ENCODE measurements at places on chromosomes 5 and 9.

- peak; percentile 35 for DNase-seq
Measured at GRCh38 chr9:74570879-74571512, 73.9 kb downstream of the RORB start.

GRCh38 chr5:65555287-65555686 lies 7.7 kb downstream of the CENPK start:
- no peak for DNase-seq

DNA sequence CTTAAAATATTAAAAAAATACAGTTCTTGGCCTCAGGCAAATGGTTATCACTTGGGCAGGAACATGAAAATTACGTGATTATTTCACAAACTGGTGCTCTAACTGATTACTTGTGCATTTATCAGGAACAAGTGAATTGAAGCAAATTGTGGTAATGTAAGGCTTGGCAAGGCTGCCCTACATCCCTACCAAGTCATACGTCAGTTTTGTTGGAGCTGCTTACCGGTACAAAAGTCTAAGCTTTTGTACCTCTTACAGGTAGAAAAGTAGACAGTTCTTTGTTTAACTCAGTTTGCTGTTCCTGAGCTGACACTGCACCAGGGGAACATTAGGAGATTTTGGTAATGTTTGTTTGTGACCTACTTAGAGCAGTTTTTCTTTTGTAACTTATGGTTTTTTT lies 2.2 kb downstream of the G3BP1 start:
- DNase-seq: no peak

DNA sequence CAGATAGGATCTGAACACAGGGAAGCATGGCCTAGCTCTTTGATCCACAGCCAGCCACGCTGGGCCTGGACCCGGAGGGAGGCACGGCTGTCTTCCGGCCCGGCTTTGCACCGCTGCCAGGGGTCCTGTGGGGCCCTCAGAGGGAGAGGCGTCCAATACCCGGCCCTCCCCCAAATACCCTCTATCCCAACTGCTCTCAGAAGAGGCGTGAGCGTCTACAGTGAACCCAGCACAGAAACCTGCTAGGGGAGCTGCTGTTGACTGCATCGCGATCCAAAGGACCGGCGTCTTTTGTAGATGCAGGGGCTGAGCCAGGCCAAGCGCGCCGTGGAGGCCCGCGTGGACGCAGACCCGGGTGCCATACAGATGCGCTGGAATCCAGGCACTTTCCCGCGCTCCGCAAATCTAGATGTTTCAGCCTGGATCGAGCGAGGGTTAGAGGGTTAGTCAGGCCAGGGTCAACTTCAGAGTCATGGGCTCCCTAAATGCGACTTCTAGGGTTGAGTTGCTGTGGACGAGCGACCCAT lies 1.1 kb upstream of the TCF7 start:
- DNase-seq: no peak

- no peak for DNase-seq
Measured at GRCh38 chr5:99191206-99191745, 262.5 kb upstream of the CHD1 start.

GRCh38 chr9:137176302-137177182 lies 4.7 kb upstream of the TMEM210 start:
- DNase-seq: no peak

DNA sequence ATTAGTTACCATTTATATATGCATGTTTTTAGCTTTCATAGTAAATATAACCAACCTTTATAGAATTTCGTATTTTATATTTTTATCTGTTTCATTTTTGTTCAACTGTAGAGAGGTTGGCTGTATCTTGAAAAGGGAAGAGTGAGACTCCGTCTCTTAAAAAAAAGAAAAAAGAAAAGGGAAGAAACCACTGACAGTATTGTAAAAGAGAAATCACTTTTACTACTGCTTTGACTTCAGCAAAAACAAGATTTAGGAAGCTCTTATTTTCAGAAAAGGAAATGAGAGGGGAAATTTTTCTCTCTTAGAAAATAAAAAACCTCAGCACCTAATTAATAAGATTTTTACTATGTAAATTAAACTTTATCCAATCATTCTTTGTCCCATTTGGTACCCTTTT lies 14.4 kb downstream of the POLK start:
- no peak for DNase-seq

DNA sequence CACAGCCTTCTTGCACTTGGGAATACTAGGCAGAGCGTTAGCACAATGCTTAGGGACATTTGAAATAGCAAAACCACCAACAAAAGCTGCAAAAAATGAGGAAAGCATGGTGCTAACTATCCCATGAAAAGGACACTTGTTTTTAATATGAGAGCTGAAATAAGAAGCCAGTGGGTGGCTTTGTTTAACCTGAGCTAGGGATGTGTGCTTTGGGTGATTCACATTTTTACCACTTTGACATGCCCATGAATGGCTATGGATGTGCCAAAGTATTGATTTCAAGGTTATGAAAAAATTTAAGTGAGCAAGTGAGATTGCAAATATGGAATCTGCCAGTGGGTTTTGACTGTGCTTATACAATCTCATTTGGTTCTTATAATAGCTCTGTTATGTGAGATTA lies 67.3 kb downstream of the DMRT2 start:
- no peak for DNase-seq

DNA sequence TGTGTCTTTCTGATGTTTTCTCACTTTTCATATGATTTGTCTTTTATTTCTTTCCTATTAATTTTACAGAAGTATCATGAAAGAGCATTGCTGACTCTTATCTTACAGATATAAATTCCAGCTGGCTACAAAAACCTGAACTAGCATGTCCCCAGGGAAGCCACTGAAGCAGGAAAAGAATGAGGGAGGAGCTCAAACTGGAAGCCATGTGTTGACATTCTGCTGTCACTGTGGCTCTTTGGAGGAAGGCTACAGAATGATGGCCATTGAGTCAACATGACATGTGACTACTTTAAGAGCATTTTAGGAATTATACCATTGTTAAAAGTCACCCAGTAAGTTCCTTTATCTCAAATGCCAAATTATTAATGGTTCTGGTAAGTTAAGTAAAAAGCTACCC lies 638.3 kb upstream of the DMAC1 start:
- DNase-seq: no peak

DNA sequence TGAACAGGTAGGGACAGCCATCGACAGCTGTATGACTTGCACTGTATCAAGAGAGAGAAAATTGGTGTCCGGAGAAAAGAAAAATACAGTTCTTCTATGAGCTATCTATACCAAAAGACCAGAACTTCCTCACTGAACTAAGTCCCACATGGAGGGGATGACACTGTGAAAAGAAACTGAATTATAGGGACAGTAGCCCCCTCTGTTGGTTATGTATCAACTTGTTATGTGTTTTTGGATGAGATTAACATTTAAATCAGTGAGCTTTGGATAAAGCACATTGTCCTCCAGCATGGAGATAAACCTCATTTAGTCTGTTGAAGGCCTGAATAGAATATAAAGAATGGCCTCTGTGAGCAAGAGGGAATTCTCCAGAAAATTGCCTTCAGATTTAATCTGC lies 176.6 kb upstream of the SH3GL2 start:
- DNase-seq: no peak

GRCh38 chr5:171483551-171484135 lies 64.2 kb downstream of the FGF18 start:
- DNase-seq: no peak

DNA sequence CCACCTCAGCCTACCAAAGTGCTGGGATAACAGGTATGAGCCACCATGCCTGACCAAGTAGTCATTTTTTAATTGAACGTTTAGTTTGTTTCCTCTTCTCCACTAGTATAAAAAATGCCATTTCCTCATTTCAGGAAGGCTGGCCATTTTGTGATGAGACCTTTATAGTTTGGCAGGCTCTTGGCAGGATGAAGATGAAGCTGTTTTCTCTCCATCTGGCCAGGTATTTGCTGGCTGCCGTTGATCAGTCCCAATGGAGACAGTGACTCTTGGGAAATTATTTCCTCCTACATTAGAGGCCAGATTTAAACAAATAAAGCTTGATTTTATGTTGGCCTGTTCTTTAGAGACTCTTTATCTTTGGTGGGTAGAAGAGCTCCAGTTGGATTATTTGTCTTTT lies 199.0 kb downstream of the ARHGAP26 start:
- no peak for DNase-seq

DNA sequence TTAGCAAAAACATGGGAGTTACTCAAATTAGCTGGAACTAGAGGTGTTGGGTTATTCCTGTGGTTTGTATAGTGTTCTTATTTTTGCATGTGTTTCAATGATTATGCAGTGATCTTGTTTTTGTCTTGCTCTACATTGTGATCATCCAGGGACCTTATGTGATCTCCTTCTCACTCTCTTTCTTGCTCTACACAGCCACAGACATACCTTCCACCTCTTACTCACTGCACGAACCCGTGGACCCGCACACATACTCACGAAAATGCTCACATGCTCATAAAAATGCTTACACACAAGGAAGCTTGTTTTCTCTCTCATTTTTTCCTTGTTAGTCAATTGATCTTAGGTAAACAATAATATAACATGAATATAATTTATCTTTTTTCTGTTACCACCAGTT lies 187.1 kb downstream of the KDM4C start:
- no peak for DNase-seq

- no peak for DNase-seq
Measured at GRCh38 chr9:136572828-136573625, 27.2 kb upstream of the NOTCH1 start.

DNA sequence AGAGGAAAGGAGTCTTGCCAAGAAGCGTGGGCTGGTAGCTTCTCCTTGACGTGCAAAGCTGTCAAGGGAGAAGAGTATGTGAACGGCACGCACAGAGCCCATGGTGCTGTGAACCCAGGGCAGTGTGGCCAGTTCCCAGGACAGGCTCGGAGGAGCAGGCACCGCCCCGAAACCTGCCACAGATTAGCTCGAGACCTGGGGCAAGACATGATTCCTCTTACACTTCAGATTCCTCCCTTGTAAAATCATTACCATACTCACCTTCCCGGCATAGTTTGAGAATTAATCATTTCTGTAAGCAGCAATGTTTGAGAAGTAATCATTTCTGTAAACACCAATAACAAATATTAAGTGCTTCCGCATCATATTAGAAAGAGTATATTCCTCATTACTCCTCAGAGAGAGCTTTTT lies 19.9 kb downstream of the GOLM1 start:
- DNase-seq: no peak

GRCh38 chr5:64789457-64789856 lies 20.7 kb downstream of the CWC27 start:
- no peak for DNase-seq

DNA sequence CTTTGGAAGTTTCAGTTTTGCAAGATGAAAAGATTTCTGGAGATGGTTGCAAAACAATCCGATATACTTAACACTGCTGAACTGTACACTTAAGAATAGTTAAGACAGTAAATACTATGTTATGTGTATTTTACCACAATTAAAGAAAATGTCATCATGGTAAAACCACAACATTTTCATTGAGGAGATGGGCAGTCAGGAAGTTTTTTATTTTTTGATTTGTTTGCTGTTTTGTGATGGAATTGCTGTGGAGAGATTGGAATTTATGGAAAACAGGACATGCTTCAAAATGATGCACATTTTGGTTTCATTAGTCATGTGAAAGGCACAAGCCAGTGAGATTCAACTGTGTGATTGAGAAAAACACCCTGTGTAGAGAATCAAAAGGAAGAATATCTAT lies 90.5 kb upstream of the AGXT2 start:
- DNase-seq: no peak

- DNase-seq: no peak
Measured at GRCh38 chr9:378263-378662, 163.6 kb downstream of the DOCK8 start.

DNA sequence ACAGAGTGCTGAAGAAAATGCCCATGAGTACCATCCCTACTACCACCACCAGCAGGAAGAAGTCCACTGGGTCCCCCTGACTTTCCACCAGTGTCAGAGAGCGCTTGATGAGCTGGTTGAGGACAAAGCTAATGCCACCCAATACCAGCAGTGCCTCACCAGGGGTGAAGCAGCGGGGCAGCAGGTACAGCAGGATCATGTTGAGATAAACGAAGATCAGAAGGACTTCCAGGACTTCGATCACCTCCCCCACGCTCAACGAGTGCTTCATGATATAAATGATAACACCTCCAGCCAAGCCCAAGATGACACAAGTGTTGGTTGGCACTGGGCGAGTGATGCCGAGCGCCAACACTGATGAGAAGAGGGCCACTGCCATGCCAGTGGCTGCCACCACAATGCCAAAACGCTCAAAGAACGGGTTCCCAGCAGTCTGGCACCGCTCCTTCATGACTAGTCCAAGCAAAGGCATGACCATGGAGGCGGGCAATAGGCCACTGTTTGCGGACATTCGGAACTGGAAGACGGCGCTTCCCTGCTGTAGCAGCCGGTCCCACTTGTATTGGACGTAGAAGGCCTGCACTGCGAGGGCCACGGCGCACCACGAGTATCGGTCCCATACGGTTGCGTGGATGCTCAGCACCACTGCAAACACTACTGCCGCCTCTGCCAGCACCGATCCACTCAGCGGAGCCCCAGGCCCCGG lies 679 bp downstream of the DOLK start:
- DNase-seq: no peak

DNA sequence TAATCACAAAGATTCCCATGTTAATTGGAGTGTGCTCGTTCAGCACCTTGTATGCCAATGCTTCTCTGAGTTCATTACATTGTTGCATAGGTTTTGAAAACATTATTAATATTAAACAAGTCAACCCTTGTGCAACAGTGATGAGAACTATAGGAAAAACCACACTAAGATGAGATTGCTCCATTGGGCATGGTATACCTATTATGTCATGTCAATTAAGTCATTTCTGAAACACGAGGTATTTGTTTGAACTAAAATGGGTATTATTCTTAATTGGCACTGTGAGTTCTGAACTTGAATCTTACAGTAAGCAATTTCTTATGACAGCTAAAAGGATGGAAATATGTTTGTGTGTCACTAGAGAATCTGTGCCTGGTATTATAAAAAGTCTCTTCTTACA lies 447.7 kb downstream of the EFNA5 start:
- DNase-seq: no peak

DNA sequence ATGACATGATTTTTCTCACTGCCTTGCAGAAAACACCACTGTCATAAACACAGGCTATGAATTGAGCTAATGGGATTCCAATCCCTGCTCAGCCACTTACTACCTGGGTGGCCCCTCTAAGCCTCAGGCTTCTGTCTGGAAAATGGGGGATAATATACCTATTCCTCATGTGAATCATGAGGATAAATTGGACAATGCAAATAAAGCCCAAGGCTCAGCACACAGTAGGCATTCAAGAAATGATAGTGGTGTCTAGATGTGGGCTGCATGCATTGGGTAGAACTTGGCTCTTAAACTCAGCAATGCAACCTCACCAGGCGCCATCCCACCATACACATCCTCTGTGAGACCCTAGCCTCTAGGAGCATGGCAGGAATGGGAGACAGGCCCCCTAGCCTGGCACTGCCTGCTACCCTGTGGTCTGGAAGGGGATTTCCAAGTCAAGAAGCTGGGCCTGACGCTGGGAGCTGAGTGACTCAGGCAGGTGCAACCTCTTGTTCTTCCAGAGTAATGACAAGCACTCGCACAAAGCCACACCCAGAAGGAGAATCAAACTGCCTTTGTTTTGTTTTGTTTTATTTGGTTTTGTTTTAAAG lies 2.3 kb upstream of the TNIP1 start:
- no peak for DNase-seq

GRCh38 chr5:124706729-124707361 lies 39.6 kb downstream of the ZNF608 start:
- DNase-seq: no peak

Data from midbrain (tissue), 1 donor.